ENCODE measurements at places on chromosomes 11 and 22.

DNA sequence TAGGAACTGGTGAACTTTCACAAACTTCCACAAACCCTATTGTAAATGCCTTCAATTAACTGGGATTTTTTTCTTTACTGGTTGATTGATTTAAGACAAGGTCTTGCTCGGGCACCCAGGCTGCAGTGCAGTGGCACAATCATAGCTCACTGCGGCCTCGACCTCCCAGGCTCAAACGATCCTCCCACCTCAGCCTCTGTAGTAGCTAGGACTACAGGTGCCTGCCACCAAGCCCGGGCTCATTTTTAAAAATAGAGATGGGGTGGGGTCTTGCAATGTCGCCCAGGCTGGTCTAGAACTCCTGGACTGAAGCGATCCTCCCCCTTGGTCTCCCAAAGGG, 35.7 kb upstream of the POLA2 start:
- no peak for DNase-seq

DNA sequence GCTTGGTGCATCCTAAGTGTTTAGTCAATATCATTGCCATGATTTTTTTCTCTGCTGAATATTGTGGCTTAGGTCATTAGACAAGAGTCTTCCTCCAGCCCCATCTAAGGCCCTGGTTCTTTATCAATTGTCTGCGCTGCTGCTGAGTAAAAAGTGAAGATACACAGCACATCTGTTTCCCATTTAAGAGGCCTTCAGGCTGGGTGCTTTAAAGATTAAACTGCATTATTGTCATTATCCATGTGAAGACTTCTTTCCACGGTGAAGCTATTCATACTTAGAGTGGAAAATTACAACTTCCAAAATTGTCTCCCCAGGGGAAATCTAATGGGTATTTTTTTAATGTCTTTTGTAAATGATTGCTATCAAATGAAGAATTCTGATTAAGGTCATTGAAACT, 719.8 kb upstream of the LRRC4C start:
- no peak for DNase-seq

DNA sequence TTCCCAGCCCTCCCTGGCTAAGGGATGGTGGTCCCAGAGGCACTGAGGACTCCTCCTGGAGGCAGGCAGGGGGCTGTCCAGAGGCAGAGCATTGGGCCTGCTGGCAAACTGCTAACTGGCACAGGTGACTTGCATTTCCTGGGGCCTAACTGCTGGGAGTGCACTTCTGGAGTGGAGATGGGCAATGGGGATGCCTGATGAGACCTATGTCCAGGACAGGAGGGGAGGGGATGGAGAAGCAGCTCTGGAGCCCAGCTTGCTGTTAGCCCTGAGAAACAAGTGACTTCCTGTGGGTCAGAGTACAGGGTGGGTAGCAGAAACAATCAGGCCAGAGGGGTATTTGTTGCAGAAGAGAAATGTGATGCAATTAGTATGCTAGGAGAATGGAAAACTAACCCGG, 253.2 kb downstream of the ST3GAL4 start:
- DNase-seq: no peak

GRCh38 chr11:125995313-125995712, 49.5 kb downstream of the VSIG10L2 start:
- no peak for DNase-seq

- DNase-seq: no peak
These were observed 56.2 kb upstream of the CSNK2A3 start for GRCh38 chr11:11409224-11409623.

- no peak for DNase-seq
These were observed 301.3 kb downstream of the NTM start for GRCh38 chr11:131671734-131672133.

GRCh38 chr11:46669711-46670139, 30.7 kb downstream of the ARHGAP1 start:
- peak; percentile 89 for DNase-seq

- no peak for DNase-seq
These were observed 353.4 kb downstream of the SOX6 start for GRCh38 chr11:16002942-16003341.

GRCh38 chr22:39748877-39749276, 144.7 kb downstream of the ENTHD1 start:
- DNase-seq: no peak

DNA sequence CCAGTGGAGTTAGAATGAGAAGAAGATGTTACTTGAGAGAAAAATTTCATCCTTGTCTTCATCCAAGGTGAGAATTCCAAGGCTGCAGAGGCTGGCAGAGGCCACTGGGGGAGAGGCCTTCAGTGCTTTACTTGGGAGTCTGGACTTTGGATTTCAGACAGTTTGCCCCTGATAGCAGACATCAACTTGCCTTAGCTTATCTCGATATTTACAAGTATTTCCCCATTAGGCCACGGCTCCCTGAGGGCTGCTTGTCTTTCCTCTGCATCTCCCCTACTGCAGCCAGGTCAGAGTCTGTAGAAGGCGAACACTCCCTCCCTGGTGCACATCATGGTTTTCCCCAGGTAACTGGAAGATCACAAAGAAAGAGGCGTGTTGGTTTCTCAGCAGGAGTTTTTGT, 29.9 kb upstream of the BSX start:
- no peak for DNase-seq
